ENCODE measurements at places on chromosomes 13 and 19.

- no peak for DNase-seq
Observed at GRCh38 chr19:21850656-21851255, 14.8 kb upstream of the ZNF43 start.

DNA sequence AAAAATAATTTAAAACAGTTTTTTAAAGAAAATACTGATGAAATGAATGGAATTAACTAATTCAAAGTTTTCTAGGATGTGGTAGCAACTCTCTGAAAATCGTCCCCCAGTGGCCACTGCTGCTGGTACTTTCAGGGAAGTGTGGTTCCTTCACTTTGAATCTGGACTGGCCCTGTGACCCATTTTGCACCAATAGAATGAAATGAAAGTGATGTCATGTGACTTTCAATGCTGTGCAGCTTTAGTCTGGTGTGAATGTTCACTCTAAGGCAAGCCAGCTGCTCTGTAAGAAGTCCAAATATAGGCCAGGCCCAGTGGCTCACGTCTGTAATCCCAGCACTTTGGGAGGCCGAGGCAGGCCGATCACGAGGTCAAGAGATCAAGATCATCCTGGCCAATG, 26.4 kb upstream of the HNRNPA1L2 start:
- DNase-seq: no peak

- DNase-seq: no peak
Observed at GRCh38 chr19:44180968-44181367, 16.1 kb downstream of the ZNF226 start.

DNA sequence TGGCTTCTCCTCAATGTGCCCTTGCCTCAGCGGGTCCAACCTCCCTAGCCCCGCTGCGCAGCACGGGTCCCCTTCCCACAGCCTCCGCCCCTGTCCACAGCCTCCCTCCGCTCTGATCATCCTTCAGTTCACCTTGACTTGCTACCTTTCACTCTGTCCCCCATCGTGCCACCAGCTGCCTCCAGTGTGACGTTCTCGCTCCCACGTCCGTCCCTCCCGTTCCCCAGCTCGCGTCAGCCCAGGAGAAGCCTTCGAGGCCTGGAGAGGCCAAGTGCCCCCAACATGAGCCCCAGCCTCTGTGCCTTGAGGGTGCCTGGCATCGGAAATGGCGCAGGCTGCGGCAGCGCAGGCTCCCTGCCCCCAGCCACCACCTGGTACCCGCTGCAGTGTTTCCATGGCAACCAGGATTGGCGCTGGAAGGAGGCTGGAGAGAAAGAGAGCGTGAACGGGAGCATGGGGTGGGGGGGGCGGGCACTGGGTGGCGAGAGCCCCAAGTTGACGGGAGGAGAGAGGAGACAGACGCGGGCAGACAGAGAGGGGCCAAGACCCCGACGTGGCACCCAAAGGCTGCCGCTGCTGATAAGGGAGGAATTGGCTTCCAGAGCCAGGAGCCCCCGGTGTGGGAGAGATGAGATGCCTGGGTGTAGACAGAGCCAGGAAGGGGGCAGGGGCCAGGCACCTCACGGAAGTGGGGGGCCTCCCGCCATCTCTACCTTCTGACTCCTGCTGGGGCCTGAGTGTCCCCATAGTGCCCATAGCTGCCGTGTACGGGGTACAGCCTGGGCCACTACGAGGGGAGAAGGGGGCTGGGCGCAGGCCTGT, 844 bp upstream of the ASPDH start:
- peak; percentile 64 for DNase-seq

DNA sequence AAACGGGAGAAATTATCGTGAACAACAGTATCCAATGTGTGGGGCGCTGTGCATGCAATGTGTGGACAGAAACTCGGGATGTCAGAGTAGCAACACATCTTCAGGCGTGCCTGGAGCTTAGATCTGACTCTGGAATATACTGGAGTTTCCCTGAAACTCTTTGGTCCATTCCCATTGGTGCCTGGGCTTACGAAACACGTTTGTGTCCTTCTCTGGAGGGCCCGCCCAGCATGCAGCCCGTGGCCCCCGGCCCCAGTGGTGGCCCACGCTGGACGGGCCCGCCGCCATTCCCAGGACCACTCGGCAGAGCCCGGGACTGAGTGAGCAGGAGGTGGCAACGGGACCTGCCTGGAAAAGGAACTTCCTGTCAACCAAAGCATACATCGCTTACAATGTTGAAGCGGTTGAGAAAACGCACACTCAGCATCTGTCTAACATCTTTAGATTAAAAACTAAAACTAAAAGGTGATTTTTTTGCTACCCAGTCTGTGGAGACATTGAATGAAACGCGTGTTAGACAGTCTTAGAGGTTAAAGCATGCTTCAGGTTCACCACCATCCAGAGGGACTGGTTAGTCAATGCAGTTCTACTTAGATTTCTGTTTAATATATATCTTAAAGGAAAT, 19.3 kb upstream of the TIMM44 start:
- no peak for DNase-seq

- DNase-seq: no peak
Observed at GRCh38 chr13:25843692-25844091, 208.1 kb downstream of the SHISA2 start.

- peak; percentile 74 for DNase-seq
Observed at GRCh38 chr19:55304279-55304978, 20.6 kb downstream of the BRSK1 start.

- no peak for DNase-seq
Observed at GRCh38 chr19:17210296-17210695, 4.9 kb upstream of the USE1 start.

DNA sequence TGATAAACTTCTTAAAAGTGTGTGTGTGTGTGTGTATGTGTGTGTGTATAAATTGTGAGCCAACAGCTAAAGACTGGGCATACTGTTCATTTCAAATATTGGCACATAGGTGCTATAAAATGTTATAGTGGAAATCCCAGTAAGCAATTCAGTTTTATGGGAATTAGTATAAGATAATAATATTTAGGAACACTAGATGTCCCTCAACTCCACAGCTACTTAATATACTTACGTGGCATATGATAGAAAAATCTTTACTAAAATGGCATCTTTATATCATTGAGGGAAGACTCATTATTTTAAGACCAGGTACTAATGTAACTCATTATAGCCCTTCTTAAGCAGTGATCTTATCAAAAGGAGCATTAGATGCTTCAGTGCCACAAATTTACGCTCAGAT, 266.2 kb downstream of the MAB21L1 start:
- DNase-seq: no peak

GRCh38 chr13:113862931-113863523, 849 bp downstream of the GAS6 start:
- no peak for DNase-seq

- DNase-seq: no peak
Observed at GRCh38 chr13:85675151-85675907, 123.9 kb downstream of the SLITRK6 start.

DNA sequence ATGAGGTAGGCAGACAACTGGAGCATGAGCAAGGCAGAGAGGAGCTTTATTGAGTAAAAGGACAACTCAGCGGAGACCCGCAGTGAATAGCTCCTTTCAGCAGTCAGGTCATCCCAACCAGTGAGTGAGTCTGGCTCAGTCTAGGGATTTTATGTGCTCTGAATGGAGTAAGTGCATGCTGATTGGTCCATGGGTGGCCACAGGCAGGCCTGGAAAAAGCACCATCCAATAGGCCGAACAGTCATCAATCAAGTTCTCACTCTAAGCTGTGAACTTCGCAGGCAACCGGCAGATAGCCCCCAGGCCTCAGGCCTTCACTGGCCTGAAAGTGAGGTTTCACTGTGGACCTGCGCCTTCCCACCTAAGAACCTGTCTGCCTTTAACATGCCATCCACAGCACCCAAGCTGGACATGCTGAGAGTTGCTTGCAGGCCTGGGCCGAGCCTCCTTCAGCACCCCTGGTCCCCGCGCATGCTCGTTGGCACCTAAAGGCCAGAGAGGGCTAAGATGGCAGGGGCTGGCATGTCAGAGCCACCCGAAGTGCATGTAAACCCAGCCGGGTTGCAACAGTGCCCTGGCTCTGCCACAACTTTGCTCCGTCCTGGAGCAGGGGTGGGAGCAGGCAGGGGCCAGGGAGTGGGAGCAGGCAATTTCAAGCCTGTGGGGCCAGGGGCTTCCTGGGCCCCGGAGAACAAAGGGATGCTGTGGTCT, 698.7 kb downstream of the SLITRK1 start:
- no peak for DNase-seq

- DNase-seq: no peak
Observed at GRCh38 chr13:109213714-109214113, 572.7 kb downstream of the IRS2 start.

GRCh38 chr13:21932578-21932977, 261.7 kb downstream of the FGF9 start:
- no peak for DNase-seq

DNA sequence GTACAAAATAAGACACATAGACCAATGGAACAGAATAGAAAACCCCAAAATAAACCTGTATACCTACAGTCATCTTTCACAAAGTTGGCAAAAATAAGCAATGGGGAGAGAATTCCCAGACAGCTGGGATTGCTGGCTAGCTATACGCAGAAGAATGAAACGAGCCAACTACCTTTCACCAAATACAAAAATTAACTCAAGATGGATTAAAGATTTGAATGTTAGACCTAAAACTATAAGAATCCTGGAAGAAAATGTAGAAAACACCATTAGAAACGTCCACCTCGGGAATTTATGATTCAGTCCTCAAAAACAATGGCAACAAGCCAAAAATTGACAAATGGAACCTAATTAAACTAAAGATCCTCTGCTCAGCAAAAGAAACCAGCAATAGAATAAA, 408.1 kb upstream of the SLITRK1 start:
- DNase-seq: no peak

Data from BE2C (cell line).